ENCODE measurements at places on chromosomes 6 and 20.

- peak; percentile 62 for DNase-seq
These were observed 22.1 kb upstream of the EEF1A1 start for GRCh38 chr6:73542891-73543290.

DNA sequence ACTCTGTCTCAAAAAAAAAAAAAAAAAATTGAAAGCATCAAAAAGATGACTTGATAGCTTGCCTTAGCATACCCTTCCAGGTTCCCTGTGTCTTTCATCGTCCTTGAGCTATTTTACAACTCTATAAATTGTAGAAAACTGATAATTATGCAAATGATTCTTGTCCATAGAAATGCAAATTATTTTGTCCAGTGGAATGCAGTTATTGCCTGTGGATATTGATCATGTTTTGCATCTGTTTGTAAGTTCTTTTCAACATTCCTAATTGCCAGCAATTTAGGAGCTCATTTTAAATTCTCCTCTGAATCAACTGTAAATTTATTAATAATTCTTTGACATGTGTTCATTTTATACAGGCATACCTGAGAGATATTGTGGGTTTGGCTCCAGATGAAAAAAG is 7.1 kb upstream of the ATP9A start:
- no peak for DNase-seq

GRCh38 chr6:129499843-129500219 is 210.1 kb downstream of the ARHGAP18 start:
- DNase-seq: no peak

DNA sequence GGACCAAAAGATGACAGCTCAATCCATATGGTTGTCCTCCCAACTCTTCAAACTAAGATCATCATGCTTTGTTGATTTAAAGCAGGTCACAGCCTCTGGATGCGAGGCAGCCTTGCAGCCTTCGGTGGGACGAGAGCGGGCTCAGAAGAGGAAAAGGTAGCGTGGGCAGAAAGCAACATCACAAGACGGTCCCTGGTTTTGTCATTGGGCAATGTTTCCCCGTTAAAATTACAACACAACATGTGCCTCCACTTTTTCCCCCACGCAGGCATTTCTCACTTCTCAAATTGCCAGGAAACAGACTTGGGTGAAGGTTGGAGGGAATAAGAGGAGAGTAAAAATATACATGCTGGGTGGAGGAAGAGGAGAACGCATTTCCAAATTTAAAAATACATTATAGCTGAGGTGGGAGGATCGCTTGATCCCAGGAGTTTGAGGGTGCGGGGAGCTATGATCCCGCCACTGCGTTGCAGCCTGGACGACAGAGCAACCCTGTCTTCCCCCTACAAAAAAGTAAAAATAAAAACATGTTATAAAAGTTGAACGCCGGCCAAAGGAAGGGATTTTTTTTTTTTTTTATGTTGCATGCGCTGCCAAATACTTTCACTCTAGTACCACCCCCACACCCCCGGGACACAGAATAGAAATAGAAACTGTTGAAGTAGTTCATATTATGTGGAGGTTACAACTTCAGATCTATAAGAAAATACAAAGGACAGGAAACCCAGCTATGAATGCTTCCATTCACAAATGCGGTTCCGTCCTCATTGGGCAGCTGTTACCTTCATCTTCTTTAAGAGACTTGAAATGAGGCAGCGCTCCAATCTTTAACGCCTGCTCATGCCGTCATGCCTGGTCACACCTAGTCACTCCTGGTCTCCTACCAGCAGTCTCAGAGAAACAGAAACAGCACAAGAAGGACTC is 13.9 kb upstream of the NAA20 start:
- DNase-seq: peak; percentile 57

DNA sequence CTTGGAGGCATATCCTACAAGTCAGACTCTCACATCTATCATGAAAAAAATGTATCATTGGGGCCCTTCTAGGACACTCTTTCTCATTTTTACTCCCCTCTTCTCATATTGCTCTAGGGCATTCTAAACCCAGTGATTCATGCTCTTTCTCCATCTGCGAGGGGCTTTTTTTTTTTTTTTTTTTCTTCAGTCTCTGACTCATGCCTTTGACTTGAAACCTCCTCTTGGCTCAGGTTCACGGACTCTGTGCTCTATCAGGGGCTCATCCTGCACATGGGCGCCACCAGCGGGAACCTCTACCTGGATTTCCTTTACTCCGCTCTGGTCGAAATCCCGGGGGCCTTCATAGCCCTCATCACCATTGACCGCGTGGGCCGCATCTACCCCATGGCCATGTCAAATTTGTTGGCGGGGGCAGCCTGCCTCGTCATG is 17.8 kb downstream of the SLC22A1 start:
- peak; percentile 89 for DNase-seq

GRCh38 chr6:130882370-130882769 is 55.2 kb downstream of the SMLR1 start:
- no peak for DNase-seq

DNA sequence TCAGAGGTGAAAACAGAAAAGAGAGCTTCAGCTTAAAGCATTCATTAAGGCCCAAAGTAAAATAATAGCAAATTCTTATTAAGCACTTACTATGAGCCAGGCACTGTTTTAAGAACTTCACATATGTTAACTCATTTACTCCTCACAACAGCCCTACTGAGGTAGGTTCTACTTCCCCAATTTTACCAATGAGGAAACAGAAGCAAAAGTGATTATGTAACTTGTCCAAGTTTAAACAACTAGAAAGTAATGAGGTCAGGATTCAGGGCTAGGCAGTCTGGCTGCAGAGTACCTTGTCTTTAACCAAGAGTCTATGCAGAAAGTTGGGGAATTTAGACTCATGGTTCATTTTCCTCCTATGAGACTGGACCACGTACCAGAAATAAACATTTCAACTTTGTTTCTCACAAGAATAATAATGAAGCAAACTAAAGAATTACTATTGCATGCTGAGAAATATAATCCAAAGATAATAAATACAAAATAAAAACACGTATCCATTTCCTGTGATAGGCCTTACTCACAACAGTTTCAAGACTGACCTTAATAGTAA is 3.8 kb downstream of the COL21A1 start:
- no peak for DNase-seq

DNA sequence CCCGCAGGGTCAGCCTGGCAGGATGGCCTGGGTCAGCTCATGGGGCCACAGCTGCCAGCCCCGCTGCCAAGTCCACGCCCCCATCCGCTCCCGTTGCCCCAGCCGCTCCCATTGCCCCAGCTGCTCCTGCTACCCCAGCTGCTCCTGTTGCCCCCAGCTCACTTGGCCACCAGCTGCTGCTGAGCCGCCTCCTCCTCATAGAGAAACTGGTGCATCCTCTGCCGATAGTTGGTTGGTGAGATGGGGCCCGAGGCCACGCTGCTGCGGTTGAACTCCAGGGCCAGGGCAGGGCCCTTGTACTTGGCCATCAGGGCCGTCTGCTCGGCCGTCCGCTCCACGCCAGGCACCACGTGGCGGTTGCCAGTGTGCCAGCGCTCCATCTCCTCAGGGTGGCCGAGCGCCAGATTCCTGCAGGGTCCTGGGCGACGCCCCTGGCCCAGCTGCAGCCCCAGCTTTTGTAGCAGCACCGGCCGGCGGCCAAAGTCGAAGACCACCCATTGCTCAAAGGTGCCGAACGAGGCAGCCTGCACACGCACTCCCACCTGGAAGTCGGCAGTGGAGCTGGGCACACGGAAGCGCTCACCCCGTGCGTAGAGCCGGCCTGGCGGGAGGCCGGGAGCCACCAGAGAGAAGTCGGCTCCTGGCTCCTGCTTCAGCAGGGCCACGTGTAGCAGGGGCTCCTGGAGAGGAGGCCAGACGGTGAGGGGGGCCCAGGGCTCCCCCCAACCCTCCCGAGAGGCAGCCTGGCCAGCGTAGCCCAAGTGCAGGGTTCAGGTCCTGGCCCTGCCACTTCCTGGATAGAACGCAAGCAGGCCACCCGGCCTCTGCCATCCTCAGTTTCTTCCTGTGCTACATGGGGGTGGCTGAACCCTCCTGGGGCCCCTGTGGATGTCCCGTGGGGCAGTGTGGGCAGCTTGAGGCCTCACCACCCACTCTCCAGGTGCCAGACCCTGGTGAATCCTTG is 4.8 kb downstream of the HELZ2 start:
- no peak for DNase-seq

DNA sequence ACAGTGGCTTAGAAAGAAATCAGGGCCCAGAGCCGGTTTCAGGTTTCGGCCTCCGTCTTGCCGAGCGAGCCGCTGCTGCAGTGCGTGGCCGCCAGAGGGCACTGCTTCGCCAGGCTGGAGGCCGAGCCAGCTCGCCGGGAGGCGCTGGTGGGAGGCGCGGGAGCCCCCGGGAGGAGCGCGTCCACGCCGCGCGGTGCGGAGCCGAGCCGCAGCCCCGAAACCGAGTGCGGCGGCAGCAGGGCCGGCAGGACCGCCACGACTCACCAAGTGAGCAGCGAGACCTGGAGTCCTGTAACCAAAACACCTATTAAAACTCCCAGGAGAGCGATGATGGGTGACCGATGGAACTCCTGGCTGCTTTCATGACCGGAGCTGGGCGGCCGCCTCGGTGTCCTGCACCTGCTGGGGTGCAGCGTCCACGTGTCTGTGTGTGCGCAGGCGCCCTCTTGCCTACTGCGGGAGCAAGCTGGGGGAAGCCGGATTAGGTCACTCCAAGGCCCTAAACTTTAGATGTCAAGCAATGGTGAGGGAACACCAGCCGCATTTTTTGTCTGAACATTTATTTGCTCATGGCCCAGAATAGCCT is 186.9 kb upstream of the UST start:
- peak; percentile 35 for DNase-seq

GRCh38 chr6:145012039-145012662 is 723.2 kb downstream of the EPM2A start:
- no peak for DNase-seq

DNA sequence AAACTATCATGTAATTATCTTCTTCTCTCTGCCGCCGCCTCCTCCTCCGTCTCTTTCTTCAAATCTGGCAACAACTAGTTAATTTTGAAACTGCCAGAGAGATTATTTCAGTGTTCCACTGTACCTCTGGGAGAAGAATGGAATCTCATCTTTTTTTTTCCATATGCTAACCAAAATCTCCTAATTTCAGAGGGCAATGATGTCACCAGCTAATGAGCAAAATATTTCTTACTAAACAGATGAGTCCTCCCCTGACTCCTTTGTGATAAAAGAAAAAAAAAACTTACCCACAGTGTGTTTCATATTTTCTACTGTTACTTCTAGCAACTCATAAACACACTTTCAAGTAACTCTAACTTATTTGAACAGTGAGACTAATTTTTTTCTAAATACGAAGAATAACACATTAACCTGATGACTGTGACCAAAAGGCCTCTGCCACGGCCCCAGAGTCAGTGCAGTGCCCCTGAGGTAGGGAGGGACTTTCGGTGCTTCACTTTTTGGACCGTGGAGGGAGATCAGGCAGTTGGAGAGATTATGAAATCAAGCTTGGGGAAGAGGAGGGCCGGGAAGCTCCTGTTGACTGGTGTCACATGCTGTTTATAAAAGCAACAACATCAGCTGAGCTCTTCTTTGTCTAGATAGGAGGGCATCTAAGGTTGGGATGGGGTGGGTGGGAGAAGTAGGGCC is 159.6 kb downstream of the SASH1 start:
- DNase-seq: no peak

GRCh38 chr6:6883011-6883410 is 224.8 kb upstream of the RREB1 start:
- DNase-seq: no peak

GRCh38 chr6:148452876-148453275 is 110.2 kb downstream of the SASH1 start:
- DNase-seq: no peak

DNA sequence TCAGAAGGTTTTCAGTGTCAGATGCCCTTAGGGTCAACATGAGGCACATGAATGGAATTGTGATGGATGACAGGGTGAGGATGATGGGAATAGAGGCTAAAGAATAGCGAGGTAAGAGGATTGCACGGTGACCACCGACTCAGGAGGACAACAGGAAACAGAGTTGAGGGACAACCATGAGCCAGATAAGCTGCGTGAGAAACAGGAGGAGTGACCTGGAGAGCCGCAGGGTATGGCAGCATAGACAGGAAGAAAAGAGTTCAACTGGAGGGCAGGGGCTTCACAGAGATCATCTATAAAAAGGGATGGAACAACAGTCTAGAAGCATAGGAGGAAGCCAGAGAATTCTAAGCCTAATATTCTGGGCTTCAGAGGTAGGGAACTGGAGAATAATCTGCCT is 84.7 kb upstream of the ENPP5 start:
- DNase-seq: no peak

GRCh38 chr6:134983823-134984222 is 33.9 kb upstream of the ALDH8A1 start:
- DNase-seq: no peak

DNA sequence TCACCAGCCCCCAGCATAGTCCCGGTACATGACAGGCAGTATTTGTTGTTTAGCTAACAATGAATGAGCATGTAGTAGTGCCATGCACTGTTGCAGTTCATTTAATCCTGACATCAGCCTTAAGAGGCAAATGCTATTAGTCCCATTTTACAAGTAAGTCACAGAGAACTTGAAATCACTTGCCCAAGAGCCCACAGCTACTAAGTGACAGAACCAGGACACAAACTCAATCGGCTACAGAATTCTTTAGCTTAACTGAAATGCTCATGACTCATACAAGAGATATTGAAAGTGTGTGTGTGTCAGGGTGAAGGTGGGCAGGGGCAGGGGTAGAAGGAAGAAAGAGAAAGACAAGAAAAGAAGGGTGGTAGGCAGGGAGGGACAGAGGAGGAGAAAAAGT is 52.7 kb downstream of the UNC5CL start:
- peak; percentile 54 for DNase-seq

DNA sequence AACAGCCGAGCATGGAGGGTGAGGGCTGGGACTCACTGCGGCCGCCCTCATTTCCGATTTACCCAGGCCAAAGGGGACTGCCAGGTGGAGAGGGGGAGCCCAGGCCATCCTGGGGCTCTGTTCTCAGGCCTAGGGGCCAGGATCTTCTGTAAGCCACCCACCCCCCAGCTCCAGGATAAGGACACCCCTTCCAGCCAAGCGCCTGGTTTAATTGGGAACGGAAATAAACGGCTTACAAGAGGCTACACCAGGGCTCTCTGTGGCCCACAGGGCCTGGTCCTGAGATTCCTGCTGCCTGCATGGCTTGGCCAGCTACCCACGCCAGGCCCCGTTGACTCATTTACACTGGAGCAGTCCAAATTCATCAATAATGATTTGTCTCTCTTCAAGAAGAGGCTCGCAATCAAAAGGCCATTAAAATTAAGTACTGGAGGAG is 68.1 kb upstream of the TOP1 start:
- no peak for DNase-seq

GRCh38 chr20:44800391-44801046 is 9.8 kb downstream of the RIMS4 start:
- DNase-seq: no peak

- no peak for DNase-seq
These were observed 27.6 kb downstream of the RPRD1B start for GRCh38 chr20:38061109-38061508.

Measured in renal cortical epithelial cell (primary cell).